ENCODE measurements at places on chromosomes 7 and 10.
A peak's percentile ranks its signal among the peaks of the same experiment; 100 is the strongest.

DNA sequence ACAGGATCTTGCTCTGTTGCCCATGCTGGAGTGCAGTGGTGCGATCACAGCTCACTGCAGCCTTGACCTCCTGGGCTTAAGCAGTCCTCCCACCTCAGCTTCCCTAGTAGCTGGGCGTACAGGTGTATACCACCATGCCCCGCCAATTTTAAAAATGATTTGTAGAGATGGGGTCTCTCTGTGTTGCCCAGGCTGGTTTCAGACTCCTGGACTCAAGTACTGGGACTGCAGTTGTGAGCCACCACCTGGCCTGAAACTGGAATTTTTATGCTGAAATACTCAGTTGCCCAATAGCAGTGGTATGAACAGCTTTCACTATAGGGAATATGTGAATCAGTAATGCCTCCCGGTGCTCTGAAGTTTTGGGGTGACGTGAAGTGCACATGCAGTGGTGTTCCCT, 7.6 kb downstream of the ZRANB1 start:
- DNase-seq = no peak

- peak; percentile 65 for DNase-seq
Observed at GRCh38 chr7:137879357-137880158, 32.8 kb upstream of the DGKI start.

GRCh38 chr7:36214608-36215456, 61.8 kb downstream of the EEPD1 start:
- DNase-seq = no peak

GRCh38 chr10:86759073-86759672, 2.8 kb downstream of the BMPR1A start:
- peak; percentile 21 for DNase-seq

DNA sequence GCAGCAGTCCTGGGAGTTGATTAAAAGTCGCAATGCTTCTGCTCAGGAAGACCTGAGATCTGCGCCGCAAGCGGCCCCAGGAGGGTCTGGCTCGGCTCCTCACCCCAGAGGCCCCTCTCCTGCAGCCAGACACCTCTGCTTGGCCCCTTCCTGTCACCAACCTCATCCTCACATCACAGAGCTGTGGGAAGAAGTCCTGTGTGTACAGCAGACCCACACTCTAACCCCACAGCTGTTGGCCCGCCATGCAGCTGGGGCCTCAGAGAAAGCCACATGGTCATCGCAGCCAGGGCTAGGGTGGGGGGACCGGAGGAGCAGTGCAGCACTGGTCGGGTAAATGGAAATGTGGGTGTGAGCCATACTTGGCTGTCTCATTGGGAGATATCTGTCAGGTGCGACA, 97.7 kb downstream of the RGS10 start:
- DNase-seq = no peak

GRCh38 chr10:118026936-118027335, 19.8 kb downstream of the RAB11FIP2 start:
- no peak for DNase-seq

- DNase-seq = peak; percentile 61
Observed at GRCh38 chr10:110556969-110557601, 10.4 kb upstream of the SMC3 start.

DNA sequence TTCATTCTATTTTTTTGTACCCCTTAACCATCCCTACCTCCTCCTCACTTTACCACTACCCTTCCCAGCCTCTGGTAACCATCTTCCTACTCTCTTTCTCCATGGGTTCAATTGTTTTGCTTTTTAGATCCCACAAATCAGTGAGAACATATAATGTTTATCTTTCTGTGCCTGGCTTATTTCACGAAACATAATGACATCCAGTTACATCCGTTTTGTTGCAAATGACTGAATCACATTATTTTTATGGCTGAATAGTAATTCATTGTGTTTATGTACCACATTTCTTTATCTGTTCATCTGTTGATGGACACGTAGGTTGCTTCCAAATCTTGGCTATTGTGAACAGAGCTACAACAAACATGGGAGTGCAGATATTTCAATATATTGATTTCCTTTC, 24.1 kb downstream of the ATRNL1 start:
- no peak for DNase-seq
